ENCODE measurements at places on chromosomes 5 and 9.
A peak's percentile ranks its signal among the peaks of the same experiment; 100 is the strongest.

- no peak for DNase-seq
These were observed 51.4 kb upstream of the GRHPR start for GRCh38 chr9:37370968-37371563.

GRCh38 chr5:166710271-166710670 is 1581.2 kb upstream of the WWC1 start:
- DNase-seq, result no peak

DNA sequence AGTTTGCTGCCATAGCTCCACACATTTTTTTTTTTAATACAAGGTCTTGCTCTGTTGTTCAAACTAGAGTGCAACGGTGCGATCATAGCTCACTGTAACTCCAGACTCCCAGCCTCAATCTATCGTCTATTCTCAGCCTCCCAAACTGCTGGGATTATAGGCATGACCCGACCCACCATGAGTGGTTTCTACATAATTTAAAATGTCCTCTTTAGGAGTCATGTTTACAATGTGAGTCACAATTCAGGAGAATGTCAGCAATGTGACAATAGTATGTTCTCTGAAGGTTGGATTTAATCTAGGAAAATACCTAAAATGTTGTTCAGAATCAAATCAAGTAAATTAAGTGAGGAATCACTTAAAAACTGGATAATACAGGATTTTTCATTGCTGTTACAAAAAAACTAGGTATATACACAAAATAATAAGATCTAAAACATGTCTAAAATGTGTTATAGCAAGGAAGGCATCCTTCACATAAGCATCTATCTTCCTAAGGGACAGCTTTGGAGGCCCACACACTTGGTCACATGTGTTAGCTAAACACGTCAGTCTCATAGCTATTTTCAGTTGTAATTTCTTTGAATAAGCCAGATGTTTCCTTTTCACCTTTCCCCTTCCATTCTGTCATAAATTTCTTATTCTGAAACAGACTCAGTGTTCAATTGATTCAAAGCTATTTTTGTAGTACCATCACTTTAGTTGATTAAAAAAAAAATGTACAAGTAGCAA is 30.0 kb upstream of the ELAVL2 start:
- DNase-seq, result no peak

GRCh38 chr5:14872070-14872989 is 752 bp upstream of the ANKH start:
- DNase-seq, result peak; percentile 82

- no peak for DNase-seq
These were observed 20.9 kb upstream of the RFK start for GRCh38 chr9:76415154-76415553.

GRCh38 chr5:120207129-120207528 is 257.0 kb upstream of the PRR16 start:
- peak; percentile 42 for DNase-seq

DNA sequence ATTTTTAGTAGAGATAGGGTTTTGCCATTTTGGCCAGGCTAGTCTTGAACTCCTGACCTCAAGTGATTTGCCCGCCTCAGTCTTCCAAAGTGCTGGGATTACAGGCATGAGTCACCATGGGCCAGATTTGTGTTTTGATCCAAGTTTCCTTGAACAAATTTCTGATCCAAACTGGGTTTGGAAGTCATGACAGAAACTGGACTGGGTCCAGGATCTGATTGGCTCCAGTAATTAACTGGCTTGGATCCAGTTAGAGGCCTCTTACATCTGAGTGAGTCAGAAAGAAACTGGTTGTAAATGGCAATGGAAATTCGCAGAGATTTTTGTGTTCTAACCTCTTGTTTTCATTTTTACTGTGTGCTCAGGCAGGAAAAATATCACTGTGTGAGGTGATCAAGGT is 141.6 kb downstream of the SLC25A46 start:
- DNase-seq, result no peak

GRCh38 chr9:126690431-126691051 is 76.8 kb downstream of the LMX1B start:
- no peak for DNase-seq

GRCh38 chr5:13412040-13412595 is 532.4 kb downstream of the DNAH5 start:
- DNase-seq, result no peak

DNA sequence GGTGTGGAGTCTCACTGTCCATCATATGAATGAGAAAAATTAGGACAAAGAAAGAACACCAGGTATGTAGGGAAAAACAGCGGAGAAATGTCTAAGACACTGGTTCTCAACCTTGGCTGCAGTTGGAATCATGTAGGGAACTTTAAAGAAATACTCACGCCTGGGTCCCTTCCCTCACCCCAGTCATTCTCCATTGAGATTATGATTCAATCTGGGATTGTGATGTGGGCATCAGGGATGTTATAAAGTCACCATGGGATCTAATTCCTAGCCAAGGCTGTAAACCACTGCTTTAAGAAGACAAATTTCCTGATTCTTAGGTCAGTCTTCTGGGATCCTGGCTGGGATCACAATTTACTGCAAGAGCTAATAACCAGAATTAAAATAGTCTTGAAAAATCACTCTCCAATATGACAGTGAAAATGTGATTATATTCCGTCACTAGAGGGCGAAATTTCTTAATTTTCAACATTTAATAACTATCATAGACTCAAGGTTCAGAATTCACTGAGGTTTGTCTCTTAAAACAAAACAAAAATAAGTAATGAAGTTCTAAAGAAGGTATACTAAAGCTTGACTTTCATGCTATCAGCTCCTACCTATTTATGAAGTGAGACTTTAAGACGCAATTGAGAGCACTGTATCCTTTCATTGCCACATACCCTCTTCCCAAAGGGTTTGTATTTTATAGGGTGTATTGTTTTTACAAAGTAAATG is 60.5 kb downstream of the GLDC start:
- no peak for DNase-seq

DNA sequence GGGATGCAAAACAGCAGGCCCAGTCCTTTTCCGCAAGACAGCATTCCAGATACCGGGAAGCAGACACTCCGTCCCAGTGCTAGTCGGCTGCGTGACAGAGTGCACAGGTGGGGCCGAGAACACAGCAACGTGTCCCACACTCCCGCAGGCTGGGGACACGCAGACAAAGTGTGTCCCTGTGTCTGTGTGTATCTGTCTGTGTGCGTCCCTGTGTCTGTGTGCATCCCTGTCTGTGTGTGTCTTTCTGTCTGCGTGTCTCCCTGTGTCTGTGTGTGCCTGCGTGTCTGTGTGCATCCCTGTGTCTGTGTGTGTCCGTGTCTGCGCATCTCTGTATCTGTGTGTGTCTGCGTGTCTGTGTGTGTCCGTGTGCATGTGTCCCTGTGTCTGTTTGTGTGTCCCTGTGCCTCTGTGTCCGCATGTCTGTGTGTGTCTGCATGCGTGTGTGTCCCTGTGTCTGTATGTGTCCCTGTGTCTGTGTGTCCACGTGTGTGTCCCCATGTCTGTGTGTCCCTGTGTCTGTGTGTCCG is 137.0 kb downstream of the MRPL36 start:
- DNase-seq, result no peak

- no peak for DNase-seq
These were observed 42.5 kb downstream of the PRRC2B start for GRCh38 chr9:131436376-131436775.

DNA sequence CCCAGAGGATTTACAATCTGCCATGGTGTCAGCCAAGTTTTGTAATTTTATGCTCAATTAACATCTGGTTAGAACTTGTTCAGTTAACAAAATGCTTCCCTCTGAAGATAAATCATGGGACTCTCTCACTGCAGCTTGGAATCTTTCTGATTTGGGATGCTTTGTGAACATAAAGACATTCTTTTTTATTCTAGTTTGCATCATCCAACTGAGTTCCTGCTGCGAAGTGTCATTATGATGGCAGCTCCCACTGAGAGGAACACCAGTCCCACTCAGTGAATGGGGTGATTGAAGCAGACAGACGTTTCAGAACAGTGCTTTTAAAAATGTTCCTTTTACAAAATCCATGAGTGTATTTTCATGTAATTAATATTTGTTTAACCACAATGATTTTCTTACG is 863.8 kb downstream of the TLE4 start:
- DNase-seq, result no peak

GRCh38 chr9:2355697-2355983 is 265.9 kb upstream of the VLDLR start:
- no peak for DNase-seq

- no peak for DNase-seq
These were observed 356.7 kb downstream of the TMEM167A start for GRCh38 chr5:82720213-82721086.

DNA sequence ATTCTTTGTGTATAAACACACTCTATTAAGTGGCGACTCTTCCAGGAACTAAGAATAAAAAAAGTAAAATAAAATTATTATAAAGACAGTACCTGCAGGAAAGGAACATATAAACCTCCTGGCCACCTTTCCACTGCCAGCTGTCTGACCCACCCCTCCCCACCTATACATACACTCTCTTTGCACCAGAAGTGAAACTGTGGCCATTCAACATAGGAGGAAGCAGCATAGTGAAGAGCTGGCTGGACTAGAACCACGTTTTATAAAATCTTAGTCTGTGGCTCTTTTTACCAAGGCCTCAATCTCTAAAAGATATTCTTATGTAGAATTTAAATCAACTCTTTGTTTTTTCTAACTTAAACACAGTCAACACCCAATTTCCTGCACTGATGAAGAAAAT is 289.6 kb downstream of the GABRB2 start:
- no peak for DNase-seq

All from CD14-positive monocyte (primary cell).